ENCODE measurements at places on chromosomes 16 and 17.

- DNase-seq, result no peak
Measured at GRCh38 chr16:8585041-8585440, 5.3 kb downstream of the TMEM114 start.

- DNase-seq, result no peak
Measured at GRCh38 chr17:4195306-4195705, 52.3 kb downstream of the CYB5D2 start.

DNA sequence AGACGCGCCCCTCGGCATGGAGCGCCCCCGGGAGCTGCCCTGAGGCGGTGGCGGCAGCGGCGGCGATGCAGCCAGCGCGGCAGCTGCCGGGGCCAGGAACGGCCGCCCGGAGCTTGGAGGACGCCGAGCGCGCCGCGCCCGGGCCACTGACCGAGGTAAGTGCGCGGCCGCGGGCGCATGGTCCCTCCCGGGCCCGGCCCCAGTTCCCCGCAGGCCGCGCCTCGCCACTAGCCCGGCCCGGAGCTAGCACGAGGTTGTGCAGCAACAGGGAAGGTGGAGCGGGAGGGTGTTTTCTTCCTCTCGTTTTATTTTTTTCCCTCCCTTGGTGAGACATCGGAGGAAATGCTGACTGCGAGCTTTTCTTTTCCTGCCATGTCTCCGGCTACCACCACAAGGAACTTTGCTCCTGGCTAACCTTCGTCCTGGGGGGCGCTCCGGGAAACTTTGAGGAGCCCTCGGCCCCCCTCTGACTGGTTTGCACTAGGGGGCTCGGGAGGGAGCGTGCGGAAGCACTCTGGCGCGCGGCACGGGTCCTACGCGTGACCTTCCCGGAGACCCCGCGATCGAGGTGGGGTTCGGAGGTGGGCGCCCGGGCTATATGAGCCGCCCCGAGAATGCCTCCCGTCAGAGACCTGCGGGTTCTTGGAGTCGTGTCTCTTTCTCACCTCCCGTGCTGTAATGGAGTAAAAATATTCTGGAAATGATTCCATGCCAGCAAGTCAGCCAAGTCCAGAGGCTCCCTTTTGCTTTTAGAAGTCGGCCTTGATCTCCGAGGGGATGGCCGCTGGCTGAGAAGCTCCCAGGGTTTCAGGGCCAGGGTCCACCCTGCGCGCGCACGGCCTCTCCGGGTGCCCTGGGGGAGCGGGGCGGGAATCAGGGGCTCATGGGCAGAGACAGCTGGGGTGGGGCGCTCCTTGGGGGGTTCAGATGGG, 868 bp downstream of the KCNJ12 start:
- no peak for DNase-seq

GRCh38 chr17:62827746-62828485, 19.8 kb upstream of the MARCHF10 start:
- DNase-seq, result no peak

GRCh38 chr16:22314661-22315626, 17.7 kb downstream of the POLR3E start:
- no peak for DNase-seq

DNA sequence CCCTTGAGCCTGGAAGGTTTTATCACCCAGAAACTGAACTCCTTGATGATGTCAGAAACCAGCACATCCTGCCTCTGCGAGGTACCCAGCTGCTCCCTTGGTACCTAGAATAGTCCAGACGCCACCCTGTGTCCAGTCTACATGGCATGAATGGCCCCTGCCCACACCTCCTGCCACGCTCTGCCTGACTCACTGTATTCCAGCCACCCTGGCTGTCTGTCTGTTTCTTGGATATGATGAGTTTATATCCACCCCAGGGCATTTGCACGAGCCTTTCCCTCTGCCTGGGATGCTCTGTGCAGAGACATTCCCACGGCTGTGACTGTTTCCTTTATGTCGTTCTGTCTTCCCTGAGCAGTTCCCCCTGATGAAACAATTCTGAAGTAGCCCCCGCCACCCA, 68.7 kb downstream of the CRISPLD2 start:
- DNase-seq, result no peak

GRCh38 chr17:44444735-44445105, 55.3 kb upstream of the ITGA2B start:
- DNase-seq, result peak; percentile 86

- peak; percentile 57 for DNase-seq
Measured at GRCh38 chr17:76681222-76682137, 29.3 kb downstream of the MXRA7 start.

- DNase-seq, result no peak
Measured at GRCh38 chr16:11169641-11170040, 86.4 kb downstream of the SOCS1 start.

- DNase-seq, result no peak
Measured at GRCh38 chr16:9766891-9767290, 415.3 kb downstream of the GRIN2A start.

- DNase-seq, result peak; percentile 86
Measured at GRCh38 chr17:75087558-75088453, at the start of gene SLC16A5. Gene SLC16A5 (plus strand): TSS chr17:75087954. CDS start chr17:75093637, 5,683 bp downstream.

DNA sequence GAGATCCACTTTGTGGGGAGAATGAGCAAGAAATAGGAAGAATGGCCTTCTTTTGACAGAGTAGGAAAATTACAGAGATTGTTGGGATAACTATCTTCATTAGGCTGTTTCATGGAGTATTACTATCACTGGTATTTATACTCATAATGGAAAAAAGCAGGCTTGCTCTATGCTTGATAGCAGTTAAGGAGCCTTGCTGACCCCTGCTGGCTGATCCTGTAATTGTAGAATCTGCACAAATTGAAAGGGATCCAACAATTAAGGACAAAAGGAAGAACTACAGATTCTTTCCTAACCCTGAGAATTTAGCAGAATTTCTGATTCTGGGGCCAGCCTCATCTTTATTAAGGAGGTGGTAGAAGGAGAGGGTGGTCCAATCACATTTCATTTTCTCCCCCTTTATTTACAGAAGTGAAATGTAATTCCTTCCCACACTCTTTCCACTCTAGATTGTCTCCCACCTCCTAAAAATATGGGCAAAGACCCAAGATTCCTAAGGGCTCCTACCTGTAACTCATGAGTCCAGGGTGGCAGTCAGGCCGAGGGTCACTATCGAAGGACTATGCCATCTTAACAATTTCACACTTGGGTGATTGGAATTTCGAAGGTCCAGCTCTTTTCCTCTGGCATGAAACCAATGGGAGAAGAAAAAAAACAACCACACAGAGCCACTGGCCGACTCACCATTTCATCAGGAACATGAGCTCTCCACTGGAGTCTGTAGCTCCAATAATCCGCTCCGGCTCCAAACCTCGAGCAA, 26.3 kb downstream of the NFE2L1 start:
- DNase-seq, result peak; percentile 95

- no peak for DNase-seq
Measured at GRCh38 chr16:52805559-52806168, 247.0 kb downstream of the CHD9NB start.

- peak; percentile 70 for DNase-seq
Measured at GRCh38 chr16:21156767-21157467, 1.6 kb upstream of the LDAF1 start.

DNA sequence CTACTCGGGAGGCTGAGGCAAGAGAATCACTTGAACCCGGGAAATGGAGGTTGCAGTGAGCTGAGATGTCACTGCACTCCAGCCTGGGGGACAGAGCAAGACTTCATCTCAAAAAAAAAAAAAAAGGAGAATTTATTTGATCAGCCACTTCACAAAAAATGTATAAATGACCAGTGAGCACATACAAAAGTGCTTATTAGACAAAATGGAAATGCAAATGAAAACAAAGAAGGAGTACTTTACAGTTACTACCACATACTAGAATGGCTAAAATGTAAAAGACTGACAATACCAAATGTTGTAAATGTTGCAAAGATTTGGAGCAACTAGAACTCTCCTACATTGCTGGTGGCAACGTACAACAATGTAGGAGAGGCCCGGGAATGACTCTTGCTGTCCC, 241.8 kb upstream of the SOX9 start:
- DNase-seq, result no peak

GRCh38 chr16:88022076-88023042, 71.1 kb downstream of the BANP start:
- no peak for DNase-seq

DNA sequence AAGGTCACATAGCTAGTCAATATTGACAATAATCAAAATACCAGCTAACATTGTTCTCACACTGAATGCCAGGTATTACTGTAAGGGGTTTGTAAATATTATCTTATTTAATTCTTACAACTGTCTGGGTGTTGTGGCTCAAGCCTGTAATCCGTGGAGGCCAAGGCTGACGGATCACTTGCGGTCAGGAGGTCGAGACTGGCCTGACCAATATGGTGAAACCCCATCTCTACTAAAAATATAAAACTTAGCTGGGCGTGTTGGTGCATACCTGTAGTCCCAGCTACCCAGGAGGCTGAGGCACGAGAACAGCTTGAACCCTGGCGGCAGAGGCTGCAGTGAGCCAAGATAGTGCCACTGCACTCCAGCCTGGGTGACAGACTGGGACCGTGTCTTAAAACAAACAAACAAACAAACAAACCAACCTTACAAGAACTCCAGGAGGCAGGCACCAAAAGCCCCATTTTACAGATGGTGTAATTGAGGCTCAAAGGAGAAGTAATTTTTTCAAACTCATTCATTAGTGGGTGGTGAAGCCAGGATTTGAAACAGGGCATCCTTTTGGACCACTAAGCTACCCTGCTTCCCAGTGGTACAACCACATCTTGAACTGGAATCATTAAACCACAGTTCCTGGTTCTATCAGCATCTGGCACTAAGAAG, 104.3 kb downstream of the XYLT1 start:
- DNase-seq, result no peak

DNA sequence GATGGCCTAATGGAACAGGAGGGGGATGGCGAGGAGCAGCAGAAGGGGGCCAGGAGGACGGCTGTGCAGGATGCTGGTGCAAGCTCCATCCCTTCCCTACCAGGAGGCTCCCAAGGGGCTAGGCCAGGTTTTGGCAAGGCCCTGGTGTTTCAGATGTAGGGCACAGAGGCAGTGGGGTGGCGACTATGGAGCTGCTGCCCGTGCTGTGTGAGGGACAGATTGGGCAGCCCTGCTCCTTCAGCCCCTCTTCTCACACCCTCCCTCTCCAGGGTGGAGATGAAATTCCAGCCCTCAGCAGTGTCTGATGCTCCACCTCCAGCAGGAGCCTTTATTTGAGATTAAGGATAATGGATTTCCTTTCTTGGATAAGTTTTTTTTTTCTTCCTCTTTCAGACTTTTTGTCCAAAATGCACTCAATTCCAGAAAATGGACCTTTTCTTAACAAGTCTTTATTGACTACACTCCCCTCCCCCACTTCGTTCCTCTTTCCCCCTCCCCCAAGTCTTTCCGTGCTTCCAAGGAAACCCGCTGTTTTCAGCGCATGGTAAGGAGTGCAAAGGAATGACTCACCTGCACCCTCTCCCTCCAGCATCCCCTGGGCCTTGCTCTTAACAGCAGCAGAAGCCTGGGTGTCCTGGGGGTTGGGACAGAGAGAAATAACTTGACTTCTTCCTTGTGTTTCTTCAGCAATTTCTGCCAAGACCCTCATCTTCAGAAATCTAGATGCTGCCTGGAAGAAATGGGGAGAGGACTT, 95.2 kb downstream of the CCDC182 start:
- DNase-seq, result peak; percentile 71

DNA sequence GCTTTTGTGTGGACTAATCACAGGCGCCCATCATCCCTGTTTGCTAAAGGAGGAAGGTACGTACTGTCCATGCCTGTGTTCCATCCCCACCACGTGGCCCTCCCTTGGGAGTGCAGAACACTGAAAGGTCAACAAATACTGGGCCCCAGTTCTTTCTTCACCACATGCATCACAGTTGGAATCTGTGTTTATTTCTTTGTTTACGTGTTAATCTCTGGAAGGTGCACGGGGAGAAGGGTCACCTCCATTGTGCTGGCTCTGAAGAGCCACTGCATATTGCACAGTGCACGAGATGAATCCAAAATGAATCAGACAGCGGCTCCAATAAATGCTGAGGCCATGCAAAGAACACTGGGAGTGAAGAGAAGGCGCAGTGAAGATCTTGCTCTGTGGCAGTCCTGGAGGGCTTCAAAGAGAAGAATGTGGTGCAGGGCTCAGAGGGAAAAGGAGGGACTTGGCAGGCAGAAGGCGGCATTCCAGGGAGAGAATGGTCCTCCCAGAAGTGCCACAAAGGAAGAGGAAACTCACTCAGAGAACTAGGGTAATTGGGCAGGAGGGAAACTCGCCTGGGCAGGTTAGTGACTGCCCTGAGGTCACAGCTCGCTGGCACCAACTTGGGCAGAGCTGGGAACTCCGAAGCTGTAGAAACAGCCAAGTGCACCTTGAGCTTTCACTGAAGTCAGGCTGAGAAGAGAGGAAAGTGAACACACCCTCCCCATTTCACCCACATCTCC, 3.7 kb downstream of the RPH3AL start:
- DNase-seq, result peak; percentile 69

GRCh38 chr17:36947922-36948716, 635 bp upstream of the AATF start:
- no peak for DNase-seq

DNA sequence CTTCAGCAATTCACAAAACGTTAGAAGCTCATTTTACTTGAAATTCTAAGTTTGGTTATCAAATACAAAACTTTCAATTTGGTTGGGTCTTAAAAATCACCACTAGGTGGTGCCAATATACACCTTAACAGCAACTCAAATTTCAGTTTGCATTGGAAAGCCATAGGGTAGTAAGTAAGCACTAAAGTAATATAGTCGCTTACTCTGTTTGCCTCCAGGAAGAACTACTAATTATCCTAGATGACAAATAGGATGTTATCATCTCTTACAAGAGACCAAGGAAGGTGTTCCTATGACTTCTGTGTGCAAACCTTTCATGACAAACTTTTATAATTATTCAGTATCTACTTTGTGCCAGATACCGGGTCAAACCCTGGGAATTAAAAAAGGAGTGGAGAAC, 93.3 kb downstream of the MYO1D start:
- DNase-seq, result peak; percentile 77

GRCh38 chr16:52912565-52913173, 140.0 kb downstream of the CHD9NB start:
- peak; percentile 69 for DNase-seq

- DNase-seq, result no peak
Measured at GRCh38 chr16:50389900-50390299, 21.1 kb upstream of the BRD7 start.

DNA sequence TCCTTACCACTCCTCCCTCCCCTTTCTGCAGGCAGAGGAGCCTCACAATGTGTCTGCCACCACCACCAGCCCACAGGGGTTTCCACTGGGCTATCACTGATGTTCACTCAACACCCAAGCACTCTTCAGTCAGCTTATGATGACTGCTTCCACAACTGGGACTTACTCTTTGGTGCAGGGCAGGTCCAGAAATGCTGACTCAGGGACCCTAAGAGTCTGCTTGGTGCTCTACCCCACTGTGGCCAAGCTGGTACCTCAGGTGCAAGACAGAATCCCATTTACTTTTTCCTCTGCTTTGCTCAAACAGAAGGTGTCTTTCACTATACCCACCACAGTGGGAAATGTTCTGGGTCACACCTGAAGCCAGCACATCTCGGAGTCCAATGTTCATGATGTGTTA, 40.1 kb downstream of the ZNF267 start:
- DNase-seq, result no peak

- peak; percentile 99 for DNase-seq
Measured at GRCh38 chr16:72371307-72372086, 199.5 kb upstream of the PMFBP1 start.

GRCh38 chr16:1850981-1851380, 21.0 kb downstream of the MEIOB start:
- DNase-seq, result no peak
